WERI-Rb-1 (cell line): ENCODE measurements at places on chromosomes 6 and 20.

GRCh38 chr20:64086801-64087200 lies 2.6 kb upstream of the LKAAEAR1 start:
- DNase-seq = no peak

- no peak for DNase-seq
Measured at GRCh38 chr6:168884050-168884645, 369.5 kb downstream of the THBS2 start.

GRCh38 chr6:41767112-41767833 lies 12.4 kb downstream of the FRS3 start:
- no peak for DNase-seq

DNA sequence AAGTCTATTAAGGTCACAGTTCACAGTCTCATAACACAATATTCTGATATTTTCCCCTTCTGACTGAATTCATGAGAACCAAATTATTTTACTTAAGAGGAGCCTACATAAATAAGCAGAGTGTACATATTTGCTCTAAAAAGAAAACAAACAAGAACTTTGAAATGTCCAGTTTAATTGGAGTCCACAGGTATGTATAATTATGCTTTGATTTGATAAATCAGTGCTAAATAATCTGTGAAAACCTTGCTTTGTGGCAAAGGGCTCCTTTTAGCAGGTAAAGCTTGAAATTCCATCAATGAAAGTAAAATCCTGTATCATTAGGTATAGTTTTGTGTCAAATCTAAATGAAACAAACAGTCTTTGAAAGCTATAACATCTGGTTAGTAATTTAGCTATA lies 69.4 kb downstream of the ADGRB3 start:
- no peak for DNase-seq

GRCh38 chr6:121823437-121823851 lies 388.0 kb downstream of the GJA1 start:
- DNase-seq = no peak

GRCh38 chr6:93567164-93567563 lies 147.8 kb upstream of the EPHA7 start:
- DNase-seq = no peak

- DNase-seq = no peak
Measured at GRCh38 chr20:58109126-58109880, 119.2 kb downstream of the ANKRD60 start.

- DNase-seq = no peak
Measured at GRCh38 chr20:9227896-9228615, 159.2 kb downstream of the PLCB4 start.

- peak; percentile 36 for DNase-seq
Measured at GRCh38 chr20:17227669-17228623, 1.1 kb downstream of the PCSK2 start.

DNA sequence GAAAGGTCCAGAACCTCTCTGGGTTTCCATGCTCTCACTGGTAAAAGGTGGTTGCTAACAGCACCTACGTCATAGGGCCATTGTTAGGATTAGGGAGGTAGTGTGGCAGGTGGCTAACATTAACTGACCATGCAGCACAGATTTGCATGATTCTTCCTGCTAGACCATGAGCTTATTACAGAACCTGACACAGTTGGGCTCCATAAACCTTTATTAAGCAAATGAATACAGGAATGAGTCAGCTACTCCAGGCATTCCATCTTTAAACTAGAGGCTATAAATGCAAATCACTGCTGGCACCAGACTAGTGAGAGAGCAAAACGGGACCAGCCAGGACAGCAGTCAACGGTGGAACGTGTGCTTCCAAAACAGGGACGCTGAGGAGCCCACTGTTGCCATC lies 440.1 kb downstream of the PTPRT start:
- no peak for DNase-seq

- no peak for DNase-seq
Measured at GRCh38 chr6:152130441-152130840, 323.0 kb downstream of the ESR1 start.

DNA sequence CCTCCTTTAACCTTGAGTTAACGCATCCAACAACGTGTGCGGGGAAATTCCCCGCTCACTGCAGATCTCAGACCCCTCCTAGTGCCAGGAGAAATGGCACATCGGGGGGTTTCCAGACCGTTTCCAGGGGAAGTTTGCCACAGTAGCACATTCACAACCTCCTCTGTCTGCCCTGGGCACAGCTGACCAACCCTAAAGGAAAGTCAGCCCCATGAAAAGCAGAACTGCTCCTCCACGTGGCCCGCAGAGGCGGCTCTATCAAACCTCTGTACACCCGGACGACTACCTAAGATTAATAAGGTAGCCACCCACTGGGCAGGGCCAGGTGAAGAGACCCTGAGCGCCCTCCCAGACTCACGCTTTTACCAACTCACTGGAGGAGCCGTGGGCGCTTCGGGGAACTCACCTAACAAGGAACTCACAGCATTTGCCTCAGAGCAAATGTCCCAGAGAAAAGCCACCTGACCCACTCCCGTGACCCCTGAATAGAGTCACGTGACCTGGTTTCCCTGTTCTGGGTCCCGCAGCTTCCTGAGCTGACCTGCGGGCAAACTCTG lies 93.1 kb downstream of the PRND start:
- no peak for DNase-seq

DNA sequence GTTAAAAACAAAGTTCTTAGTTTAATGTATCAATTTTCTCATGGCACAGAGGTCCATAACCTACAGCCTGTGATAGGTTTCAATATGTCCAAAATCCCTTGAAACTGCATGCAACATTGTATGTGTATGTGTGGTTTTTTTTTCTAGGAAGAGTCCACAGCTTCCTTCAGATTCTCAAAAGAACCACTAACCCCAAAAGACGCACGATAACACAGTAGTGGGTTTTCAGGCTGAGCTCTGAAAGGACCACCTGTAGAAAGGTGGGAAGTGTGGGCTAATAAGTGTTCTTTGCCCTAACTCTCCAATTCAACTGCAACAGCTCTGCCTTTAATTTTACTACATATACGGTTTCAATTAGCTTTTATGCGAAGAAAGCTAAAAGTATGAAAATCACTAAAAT lies 11.5 kb upstream of the KATNA1 start:
- no peak for DNase-seq

DNA sequence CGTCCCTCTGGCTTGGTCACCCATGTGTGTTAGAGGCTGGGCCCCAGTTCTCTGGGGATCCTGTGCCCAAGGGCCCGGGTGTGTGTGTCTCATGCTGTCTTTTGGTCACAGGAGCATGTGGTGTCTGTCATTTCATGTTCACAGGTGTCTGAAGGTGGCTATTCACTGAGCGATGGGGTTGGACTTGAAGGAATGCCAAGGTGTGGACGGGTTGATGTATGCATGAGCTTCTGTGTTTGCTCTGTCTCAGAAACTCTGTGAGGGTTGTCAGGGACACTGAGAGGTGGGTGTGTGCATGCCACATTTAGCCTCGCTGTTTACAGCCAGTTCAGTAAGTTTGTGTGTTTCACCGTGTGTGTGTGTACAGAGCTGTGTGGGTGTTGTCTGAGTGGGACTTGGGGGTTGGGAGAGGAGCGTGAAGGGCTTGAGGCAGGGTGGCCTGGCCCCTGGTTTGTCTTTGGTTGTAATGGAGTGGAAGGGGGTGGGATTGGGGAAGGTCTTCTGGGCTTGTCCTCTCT lies 1.2 kb downstream of the DDR1 start:
- no peak for DNase-seq

DNA sequence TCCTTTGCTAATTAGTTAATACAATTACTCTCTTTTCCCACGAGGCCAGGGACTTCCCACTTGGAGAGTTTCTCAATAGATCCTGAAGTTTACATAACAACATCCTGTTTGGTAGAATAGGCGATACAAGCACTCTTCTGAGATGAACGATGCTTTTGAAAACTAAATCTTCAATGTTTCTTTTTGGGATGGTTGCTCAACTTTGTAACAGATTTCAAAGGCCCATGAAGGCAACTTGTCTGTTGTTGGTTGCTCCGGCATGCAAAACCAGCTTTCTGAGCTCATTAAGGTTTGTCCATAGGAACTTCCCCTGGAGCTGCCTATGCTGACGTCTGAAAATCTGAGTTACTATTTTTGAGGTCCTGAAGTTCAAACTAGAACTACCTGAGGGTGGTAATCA lies 25.9 kb upstream of the ROS1 start:
- DNase-seq = no peak

DNA sequence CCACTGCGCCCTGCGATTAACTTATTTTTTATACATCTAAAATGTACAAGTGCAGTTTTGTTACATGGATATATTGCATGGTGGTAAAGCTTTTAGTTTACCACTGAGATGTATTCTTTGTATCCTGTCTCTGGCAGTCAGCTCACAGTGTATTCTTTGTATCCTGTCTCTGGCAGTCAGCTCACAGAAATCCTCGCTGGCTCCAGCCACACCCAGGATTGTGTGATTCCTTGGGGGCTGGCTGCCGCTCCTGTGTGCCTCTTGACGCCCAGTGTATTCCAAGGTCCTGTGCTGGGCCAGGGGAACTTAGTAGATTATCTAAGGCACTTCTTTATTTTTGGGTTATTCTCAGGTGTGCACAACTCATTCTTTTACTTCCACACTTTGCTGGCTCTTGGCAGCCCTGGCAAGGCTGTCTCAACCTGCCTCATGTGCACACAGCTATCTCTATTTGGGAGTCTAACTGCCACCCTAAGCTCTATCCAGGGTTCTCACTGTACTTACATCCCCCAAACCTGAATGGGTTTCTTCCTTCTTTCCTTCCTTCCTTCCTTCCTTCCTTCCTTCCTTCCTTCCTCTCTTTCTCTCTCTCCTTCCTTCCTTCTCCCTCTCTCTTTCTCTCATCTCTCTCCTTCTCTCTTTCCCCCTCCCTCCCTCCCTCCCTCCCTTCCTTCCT lies 12.4 kb upstream of the RNF24 start:
- no peak for DNase-seq

GRCh38 chr6:157194643-157195042 lies 128.7 kb downstream of the TMEM242 start:
- no peak for DNase-seq

GRCh38 chr6:123448306-123448884 lies 188.4 kb downstream of the TRDN start:
- DNase-seq = peak; percentile 21

DNA sequence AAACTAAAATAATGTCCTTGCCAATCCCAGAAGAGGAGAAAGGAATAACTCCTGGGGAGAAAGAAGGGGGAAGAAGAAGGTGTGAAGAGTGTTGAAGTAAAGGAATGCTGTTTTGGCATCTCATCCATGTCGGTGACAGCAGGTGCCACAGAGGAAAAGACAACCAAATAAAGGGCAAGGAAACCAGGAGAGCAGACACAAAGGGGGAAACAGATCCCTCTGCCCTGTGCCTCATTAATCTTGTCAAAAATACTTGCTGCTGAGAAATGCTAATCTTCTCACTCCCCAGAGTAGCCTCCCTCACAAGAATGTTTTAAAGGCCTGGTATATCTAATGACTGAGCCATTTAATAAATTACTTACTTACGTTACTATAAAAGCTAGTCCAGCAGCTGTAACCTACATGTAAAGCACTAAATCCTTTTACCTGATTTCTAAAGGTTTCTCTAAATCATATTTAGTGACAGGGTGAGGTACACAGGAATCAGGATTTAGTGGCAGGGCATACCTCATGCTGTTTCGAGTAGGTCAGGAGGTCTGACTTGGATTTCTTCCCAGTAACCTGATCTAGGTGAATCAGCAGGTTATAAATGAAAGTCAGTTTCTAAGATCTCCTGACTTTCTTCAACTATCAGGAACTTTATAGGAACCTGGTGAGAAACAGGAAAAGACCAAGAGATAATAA lies 377.1 kb downstream of the CENPW start:
- peak; percentile 26 for DNase-seq

- DNase-seq = no peak
Measured at GRCh38 chr6:138013959-138014358, 93.3 kb downstream of the PERP start.

- DNase-seq = no peak
Measured at GRCh38 chr20:21781446-21782075, 76.1 kb downstream of the PAX1 start.

DNA sequence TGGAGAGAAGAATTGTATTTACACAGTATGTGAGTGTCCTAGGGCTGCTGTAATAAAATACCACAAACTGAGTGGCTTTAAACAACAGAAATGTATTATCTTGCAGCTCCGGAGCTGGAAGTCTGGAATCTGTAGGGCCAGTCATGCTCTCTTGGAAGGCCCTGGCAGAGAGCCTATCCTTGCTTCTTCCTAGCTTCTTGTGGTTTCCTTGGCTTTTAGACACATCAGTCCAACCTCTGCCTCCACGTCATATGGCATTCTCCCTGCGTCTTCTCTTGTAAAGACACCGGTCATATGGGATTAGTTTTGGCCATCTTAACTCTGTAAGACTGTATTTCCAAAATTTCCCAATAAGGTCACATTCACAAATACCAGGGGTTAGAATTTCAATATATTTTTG lies 10.8 kb downstream of the FNDC1 start:
- no peak for DNase-seq

DNA sequence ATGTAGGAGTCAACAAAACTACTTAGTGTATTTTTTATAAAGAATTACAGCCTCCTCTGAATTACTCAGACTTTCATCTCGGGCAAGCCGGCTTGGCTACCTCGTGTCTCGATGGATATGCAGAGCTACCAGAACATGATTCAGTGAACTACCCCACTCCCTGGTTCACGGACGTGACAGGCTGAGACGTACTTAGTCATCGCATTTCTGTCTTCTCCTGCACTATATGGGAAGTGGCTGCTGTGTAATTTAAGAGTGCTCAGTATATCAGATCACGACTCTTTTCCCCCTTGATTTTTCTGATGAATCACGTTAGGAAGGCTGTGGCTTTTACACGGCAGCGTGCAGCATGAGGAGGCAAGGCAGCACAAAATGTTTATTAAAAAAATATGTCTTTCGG lies 302.7 kb upstream of the ZFP64 start:
- DNase-seq = no peak

DNA sequence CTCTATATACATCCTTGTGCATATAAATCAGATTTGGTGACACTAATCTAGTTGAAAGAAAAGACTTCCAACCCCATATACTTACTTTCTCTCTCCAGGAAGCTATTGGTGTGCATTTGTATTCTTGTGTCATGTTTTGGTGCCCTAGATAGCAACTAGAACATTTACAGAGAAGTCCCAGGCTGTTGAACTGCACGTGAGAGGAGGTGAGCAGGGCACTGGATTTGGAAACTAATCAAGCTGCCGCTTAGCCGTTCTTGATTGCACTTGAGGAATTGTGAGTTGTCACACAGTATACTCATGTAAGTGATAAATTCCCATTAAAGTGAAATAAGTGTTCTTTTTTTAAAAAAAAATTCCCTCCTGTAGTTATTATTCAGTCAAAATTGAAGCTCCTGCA lies 7.6 kb downstream of the WRNIP1 start:
- DNase-seq = no peak

- DNase-seq = no peak
Measured at GRCh38 chr20:50224531-50225255, 34.1 kb downstream of the CEBPB start.

DNA sequence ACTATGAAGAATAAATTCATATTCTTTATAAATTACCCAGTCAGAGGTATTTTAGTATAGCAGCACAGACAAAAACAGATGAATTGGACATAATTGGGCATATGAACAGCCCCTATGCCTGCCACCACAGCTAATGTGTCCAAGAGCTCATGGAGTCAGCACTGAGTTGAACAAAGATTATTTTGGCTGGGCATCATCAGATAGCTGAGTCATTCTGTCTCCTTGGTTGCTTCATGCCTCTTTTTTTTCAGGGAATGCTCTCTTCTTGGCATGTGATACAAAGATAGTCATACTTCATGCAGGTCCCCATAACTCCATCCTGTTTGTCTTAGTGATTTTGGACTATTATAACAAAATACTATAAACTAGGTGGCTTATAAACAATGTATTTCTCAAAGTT lies 275.6 kb downstream of the TENT5A start:
- no peak for DNase-seq
